ENCODE measurements at places on chromosomes 5 and 9.

DNA sequence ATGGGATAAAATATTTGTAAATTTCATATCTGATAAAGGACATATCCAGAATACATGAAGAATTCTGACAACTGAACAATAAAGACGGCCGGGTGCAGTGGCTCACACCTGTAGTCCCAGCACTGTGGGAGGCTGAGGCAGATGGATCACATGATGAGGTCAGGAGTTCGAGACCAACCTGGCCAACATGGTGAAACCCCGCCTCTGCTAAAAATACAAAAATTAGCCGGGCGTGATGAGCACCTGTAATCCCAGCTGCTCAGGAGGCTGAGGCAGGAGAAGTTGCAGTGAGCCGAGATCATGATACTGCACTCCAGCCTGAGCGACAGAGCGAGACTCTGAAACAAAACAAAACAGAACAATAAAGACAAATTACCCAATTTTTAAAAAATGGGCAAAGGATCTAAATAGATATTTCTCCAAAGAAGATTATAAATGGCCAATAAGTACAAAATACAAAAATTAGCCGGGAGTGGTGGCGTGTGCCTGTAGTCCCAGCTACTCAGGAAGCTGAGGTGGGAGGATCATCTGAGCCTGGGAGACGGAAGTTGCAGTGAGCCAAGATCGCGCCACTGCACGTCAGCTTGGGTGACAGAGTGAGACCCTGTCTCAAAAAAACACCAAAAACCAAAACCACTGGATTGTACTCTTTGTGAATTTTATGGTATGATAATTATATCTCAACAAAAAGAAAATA is 9.6 kb upstream of the NSD1 start:
- DNase-seq, result no peak

DNA sequence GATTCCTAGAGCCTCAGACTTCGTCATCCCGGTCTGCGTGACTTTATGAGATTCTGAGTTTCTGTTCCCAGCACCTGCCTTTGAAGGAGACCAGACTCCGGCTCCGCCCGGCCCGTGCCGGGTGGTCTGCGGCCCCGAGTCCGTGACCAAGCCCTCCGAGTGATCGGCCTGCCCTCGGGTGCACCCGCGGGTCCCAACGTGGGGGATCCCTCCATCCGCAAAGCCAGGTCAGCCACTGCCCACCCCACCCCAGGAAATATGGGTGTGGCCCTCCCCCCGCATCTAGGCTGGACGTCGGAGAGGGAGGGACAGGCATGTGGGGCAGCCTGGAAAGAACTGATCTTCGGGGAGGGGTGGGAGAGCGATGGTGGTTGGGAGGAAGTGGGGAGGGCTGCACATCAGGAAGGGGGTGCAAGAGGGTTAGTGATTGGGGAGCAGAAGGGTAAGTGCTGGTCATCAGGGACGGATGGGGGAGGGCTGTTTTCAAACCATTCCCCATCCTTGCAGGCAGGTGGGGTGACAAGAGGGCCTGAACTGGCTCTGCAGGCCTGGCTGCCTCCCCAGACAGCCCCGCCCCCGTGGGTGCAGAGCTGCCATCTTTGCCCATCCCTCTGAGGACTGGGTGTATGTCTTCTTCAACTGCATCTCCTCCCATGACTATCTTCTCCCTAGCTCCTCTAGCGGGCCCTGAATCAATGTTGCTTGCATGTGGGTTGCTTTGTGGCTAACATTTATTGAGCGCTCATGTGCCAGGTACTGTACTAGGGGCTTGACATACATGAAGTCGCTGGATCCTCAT is 747 bp downstream of the LRSAM1 start:
- DNase-seq, result peak; percentile 9

- no peak for DNase-seq
Measured at GRCh38 chr9:107219486-107220077, 63.5 kb upstream of the RAD23B start.

- no peak for DNase-seq
Measured at GRCh38 chr5:140992828-140993227, 26.6 kb downstream of the PCDHAC2 start.

DNA sequence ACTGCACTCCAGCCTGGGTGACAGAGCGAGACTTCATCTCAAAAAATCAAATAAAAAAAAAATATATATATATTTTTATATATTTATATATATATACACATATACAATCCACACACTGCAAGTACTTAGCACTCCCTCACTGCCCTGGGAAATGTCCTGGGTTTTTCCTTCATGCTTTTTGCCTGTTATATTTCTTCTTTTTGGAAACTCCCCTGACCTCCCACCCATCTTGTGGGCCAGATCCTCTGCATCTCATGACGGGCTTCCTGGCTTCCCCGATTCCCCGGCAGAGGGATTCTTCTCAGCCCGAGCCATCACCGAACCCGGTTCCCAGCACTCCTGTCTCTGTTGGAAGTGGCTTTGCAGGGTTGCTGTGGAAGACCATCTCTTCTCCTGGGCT is 39.5 kb upstream of the NCS1 start:
- DNase-seq, result no peak

DNA sequence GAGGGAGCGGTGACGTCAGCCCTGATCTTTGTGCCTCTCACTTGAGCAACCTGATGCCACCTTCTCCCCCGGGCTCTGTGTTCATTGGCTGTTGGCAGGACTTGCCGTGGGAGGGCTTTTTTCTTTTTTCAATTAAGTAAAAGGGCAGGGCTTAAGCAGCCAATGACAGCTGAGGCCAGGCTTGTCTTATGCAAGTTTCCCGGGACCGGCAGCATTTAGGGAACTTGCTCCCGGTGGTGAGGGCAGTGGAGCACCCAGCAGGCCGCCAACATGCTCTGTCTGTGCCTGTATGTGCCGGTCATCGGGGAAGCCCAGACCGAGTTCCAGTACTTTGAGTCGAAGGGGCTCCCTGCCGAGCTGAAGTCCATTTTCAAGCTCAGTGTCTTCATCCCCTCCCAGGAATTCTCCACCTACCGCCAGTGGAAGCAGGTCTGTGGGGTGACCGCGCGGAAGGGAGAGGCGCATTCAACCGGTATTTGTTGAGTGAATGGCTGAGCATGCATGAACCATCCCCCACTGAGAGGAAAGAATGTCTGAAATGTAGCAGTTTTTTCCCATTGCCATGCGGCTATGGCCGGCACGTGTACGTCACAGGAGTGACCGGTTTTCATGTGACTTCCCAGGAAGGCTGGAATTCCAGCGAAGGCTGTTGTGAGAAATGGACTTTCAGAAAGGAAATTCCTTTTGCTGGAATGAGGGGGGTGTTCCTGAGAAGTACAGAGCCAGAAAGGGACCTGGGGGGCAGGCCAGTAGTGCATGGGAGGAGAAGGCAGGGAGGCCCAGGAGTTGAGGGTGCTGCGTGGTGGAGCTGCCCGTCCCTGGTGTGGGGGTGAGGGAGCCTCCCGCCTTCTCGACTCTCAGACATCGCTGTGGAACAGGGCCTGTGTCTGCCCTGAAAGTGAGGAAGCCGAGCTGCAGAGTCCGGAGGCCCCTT is 29.0 kb downstream of the PTGES2 start:
- DNase-seq, result peak; percentile 36

DNA sequence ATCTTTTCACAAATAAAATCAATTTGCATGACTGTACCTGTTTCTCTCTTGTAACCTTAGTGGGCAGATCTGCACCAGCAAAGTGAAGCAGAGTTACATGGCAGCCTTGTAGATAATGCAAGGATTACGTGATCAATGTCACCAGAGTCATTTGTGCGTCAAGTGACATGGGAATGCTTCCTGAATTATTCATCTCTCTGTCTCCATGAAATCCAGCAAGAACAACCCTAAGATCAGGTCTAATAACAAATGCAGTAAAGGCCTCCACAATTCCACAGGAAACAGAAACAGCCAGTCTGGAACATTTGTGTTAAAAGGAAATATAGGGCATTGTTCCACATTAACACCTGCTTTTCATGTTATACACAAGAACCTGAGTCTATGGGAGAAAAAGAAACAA is 7.8 kb downstream of the GZMA start:
- no peak for DNase-seq

- no peak for DNase-seq
Measured at GRCh38 chr5:54390015-54390414, 65.5 kb upstream of the HSPB3 start.

- no peak for DNase-seq
Measured at GRCh38 chr9:81526587-81526986, 162.8 kb downstream of the TLE1 start.

DNA sequence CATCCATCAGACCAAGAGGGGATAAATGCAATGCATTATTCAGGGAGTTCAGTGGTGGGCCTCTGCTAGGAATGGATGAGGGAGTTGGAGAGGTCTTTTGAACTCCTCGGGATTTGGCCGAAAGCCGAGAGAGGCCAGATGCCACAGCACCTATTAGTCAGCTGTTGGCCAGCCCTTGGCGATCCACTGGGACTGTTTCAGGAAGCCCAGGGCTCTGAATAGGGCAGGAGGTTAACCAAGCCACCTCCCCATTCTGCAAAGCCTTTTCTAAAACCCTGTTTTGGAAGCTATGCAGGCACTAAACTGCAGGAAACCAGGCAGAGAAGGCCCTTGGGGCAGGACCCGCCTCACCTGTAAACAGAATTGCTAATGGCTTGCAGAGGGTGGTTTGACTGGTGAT is 37.8 kb downstream of the ASTN2 start:
- DNase-seq, result no peak

All from activated T-cell treated with anti-CD3 and anti-CD28 coated beads for 1 hour (primary cell).